Neural progenitor cell (in vitro differentiated cells): ENCODE measurements at places on chromosomes 13 and 19.

- DNase-seq: peak; percentile 59
Measured at GRCh38 chr19:52734331-52734892, 432 bp downstream of the ZNF611 start.

DNA sequence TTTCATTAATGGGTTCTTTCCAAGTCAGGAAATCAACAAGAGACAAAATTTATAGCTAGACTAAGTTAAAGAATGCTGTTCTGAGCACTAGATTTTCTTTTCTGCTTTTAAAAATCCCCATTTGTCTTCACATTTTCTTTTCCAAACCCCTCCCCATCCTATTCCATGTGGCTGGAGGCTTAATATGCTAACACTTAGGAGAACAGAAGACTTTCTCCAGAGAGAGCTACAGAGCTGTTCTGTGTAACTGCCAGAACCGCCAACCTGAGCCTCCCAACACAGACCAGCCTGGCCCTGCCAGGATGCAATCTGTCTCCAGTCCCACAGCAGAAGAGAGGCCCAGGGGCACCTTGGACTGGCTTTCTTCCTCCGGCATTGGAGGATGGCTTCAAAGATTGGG, 264.1 kb downstream of the NDFIP2 start:
- no peak for DNase-seq

- no peak for DNase-seq
Measured at GRCh38 chr13:49082653-49083536, 107.2 kb downstream of the FNDC3A start.

GRCh38 chr13:23960566-23961156, 63.4 kb upstream of the C1QTNF9B start:
- peak; percentile 57 for DNase-seq

DNA sequence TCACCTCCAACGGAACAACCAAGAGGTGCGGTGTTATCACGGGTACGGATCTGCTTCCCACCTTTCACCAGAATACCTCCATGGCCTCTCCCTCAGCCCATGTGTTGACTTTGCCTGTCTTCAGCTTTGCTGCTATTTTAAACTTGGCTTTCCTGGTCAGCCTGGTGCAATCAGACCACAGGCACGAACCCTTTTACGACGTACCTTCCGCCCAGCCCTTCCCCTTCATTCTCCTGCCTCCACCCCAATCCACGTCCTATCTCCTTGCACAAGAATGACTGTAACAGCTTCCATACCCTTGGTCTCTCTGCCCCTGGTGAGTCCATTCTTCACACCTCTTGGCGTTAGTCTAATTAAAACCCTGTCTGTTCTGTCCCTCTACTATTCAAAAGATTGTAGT, 431.7 kb downstream of the EFNB2 start:
- DNase-seq: no peak

DNA sequence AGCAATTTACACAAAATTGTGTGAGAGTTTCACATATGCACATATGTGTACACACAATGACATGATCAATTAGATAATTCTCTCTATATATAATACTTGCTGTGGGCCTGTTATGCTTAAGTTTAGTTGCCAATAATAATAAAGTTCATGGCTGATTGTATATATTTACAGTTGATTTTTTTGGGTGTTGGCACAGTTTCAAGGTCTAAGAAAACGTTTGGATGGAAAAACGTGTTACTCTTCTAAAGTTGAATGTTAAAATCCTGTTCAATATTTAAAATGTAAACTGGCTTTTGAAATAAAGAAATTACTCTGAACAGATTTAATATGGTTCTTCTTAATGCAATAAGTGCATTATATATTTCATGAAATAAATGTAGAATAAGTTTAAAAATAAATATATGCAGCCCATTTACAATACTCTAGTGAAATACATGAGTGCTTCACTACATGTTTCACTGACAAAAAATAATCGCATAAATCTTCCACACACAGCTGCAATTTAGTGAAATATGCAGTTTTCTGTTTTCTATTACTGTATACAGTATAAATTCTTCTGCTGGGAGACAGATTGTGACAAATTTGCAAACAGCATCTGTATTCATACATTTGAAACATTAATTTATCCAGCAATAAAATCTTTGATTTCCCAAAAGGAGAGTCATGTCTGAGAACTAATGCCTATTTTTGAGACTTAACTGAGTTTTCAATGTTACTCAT, 586.9 kb upstream of the KLHL1 start:
- DNase-seq: no peak

- DNase-seq: no peak
Measured at GRCh38 chr13:30762643-30763042, 27.3 kb downstream of the ALOX5AP start.

DNA sequence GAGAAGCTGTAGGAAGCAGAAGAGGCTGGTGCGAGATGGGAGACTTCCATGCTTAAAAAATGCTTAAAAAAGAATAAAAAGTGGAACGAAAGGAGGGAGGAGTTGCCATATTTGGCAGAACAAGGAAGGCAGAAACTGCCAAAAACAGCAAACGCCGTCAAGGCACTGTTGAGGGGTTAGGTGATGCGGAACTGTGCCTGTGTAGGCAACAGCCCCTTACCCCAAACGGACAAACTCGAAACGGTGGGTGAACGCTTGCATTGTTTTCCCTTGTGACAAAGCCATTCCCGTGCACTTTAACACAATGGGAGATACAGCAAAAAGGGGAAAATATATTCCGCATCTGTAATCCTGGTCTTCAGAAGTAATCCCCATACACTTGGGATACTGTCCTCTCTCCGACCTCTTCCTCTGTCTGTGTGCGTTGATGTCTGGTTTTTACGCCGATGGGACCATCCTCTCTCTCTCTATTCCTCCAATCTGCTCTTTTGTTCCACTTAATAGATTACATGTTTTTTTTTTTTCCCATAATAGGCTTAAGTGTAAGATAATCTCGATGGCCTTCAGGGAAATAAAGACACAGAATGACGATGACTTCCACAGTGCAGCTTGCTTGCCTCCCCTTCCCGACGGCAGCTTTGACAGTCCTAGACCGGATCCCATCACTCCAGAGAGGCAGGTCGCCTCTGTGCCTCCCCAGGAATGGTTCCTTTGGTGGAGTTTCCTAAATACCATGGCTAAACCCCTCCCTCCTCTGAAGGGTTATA, 132.7 kb upstream of the RNF113B start:
- no peak for DNase-seq

DNA sequence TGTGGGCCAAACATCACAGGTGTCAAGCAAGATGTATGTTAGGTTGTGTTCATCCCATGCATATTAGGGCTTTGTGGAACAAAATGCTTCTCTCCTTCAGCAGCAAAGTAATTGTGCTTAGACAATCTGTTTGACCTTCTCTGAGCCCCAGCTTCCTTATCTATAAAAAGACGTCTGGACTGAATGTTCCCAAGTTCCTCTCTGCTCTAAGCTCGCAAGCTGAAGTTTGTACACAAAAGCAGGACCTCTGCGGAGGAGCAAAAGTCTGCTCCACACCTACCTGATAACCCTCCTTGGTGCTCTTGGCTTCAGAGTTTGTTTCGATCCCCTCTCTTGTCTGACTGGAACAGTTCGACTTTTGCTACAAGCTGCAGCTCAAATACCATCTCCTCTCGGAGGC, 95.7 kb upstream of the UBL3 start:
- DNase-seq: no peak

DNA sequence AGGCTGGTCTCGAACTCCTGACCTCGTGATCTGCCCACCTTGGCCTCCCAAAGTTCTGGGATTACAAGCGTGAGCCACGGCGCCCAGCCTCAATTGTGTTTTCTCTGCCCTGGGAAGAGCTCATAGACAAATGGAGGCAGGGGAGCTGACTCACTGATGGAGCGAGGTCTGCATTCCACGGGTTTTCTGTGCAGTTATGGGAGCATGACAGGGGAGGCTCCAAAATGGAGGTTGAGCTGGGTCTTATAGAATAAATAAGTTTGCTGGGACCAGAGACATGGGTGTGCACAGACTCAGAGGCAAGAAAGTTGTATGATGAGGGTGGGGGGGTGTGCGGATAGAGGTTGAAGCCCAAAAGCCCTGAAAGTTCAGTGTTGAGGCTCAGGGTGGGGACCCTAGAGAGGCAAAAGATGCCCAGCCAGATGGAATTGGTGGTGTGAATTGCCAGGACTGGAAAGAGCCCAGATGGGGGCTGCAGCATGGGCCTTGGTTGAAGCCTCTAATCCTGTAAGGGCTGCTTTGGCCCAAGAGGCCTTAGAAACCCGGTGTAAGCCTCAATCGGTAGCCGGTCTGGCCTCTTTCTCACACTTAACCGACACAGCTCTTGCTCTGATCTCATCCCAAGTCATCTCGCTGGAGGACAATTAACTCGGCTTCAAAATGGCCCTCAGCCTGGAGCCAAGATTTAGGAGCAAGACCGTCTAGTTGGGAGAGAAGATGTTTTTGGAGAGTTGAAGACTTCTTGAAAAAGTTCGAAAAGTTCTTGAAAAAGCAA, 1.9 kb downstream of the TPM4 start:
- DNase-seq: peak; percentile 61

DNA sequence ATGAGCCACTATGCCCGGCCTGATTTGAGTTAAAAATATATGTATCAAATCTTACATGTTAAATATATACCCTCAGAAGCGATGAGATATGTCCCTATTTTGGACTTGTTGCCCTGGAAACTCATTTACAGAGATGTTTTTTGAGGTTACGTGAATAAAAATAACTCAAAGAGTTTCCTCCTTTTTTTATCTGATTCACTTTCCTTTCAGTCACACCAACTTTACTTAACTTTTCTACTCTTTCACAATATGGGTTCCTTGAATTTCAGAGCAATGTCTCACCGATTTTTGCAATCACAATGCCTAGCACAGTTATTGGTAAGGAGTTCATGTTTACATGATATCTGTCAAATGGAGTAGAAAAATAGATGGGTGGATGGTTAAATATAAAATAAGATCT, 2.3 kb downstream of the OR7C2 start:
- no peak for DNase-seq

GRCh38 chr13:36918246-36919131, 1.5 kb downstream of the SMAD9 start:
- peak; percentile 69 for DNase-seq

GRCh38 chr19:6464070-6464873, at the start of gene CRB3:
CRB3 (plus strand) TSS chr19:6464271; CDS start chr19:6464702, 431 bp downstream.
- peak; percentile 53 for DNase-seq

GRCh38 chr19:3443840-3444694, 36.3 kb downstream of the SMIM24 start:
- peak; percentile 91 for DNase-seq

- DNase-seq: no peak
Measured at GRCh38 chr19:29678484-29679106, 13.3 kb downstream of the PLEKHF1 start.

DNA sequence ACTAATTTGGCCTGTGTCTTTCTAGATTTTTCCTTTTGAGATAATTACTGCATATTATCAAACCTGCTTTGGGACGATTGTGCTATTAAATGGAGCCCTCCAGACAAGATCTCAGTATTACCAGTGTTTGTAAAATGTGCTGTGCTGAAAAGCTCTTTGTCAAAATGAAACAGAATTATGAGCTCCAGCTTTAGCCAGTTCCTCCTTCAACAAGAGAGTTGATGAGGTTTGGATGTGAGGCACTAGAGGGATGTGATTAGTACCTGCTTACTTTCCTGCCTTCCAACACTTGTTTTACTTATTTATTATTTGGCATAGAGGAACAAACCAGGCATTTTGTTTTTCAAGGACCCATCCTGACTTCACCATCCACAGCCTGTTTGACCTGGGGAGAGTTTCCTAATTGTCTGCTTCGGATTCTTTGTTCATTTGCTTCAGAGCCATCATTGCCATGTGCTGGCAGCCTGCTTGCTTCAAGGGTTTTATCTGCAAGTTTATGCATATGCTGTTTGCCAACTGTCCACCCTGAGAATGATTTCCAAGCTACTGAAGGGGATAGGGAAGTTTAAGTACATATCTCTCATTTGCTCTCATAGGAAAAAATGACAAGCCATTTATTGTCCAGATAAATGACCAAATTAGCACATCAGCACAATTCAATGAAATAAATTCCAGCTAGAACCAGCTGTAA, 32.9 kb upstream of the CPB2 start:
- DNase-seq: no peak

- no peak for DNase-seq
Measured at GRCh38 chr13:79393564-79394249, 12.3 kb downstream of the RBM26 start.

- DNase-seq: peak; percentile 28
Measured at GRCh38 chr13:33775339-33776108, 42.4 kb upstream of the RFC3 start.

- peak; percentile 92 for DNase-seq
Measured at GRCh38 chr19:33796164-33796875, at the start of gene KCTD15. KCTD15 (plus strand) TSS chr19:33796870; CDS start chr19:33800455, 3,585 bp downstream.

GRCh38 chr13:34076943-34077703, 259.2 kb downstream of the RFC3 start:
- DNase-seq: peak; percentile 3

- no peak for DNase-seq
Measured at GRCh38 chr19:5822181-5822844, 17.2 kb downstream of the FUT6 start.

DNA sequence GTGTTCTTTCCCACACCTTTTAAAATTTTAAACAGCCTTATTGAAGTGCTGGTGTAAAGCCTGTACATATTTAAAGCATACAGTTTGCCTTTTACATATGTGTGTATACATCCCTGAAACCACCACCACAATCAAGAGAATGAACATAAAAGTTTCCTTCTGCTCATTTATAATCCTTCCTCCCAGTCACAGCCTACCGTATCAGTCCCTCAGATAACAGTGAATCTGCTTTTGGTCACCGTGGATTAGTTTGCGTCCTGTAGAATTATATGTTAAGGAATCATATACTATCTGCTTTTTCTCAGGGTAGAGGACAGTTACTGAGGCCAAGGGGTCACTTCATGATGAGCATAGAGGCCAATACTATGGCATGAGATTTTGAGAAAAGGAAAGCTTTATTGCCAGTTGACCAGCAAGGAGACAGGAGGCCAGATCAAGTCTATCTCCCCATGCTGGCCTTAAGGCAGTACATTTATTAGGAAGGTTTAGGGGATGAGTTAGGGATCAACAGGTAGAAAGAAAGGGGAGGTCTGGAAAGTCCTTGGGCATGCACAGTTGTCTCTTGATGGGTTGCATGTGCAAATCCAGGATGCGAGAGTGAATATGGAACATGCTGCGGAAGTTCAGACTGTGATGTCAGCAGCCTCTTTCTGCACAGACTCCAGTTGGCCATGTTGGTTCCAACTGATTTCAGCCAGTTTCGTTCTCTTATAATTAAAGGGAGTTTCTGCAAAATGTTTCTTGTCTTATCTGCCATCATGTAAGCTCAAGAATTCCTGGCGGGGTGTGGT, 36.3 kb upstream of the LSM14A start:
- DNase-seq: no peak

GRCh38 chr13:23847497-23847896, 41.7 kb downstream of the MIPEP start:
- DNase-seq: no peak

DNA sequence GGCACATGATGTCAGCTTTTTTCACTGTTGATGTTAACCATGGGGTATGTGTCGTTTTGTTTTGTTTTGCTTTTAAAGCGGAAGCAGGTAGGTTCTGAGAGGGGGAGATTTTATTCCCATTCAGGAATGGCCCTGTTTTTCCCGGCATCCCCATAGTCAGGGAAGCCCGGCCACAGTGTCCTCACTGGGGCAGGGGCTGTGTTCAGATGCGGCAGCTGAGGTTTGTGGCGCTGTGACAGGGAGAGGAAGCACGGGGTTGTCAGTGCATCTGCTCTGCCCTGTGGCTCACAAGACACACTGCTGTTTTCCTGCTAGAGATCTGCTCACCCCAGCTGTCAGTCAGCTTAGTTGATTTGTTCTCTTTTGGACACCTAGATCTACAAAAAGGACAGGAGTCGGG, 27.6 kb downstream of the ANKRD27 start:
- DNase-seq: no peak

GRCh38 chr13:113186061-113186900, 22.2 kb downstream of the PCID2 start:
- DNase-seq: no peak

GRCh38 chr13:114119196-114119595, 13.2 kb downstream of the RASA3 start:
- DNase-seq: peak; percentile 77
